ENCODE measurements at places on chromosomes 16 and 17. TPM values are rescaled to one million over a fixed set of nuclear protein-coding genes. Genes with fewer than 3 reads are reported as not detected.

- DNase-seq = no peak
- no peaks in the 10 kb centered on the region for H3K4me1 ChIP-seq
- H3K4me3 ChIP-seq = no peak overlapping the region
- no peaks in the 10 kb centered on the region for H3K36me3 ChIP-seq
- H3K27me3 ChIP-seq = peaks cover 2% of the 10 kb centered on the region
- H3K27ac ChIP-seq = no peak overlapping the region
These were observed 246.7 kb downstream of the IRF8 start for GRCh38 chr16:86145669-86146068.

GRCh38 chr16:27748868-27749546, 199.1 kb downstream of the KATNIP start:
- peaks cover 7% of the 10 kb centered on the region for H3K36me3 ChIP-seq
- H3K27me3 ChIP-seq = no peaks in the 10 kb centered on the region
- H3K27ac ChIP-seq = no peak overlapping the region
- DNase-seq = no peak
- H3K4me1 ChIP-seq = peaks cover 5% of the 10 kb centered on the region

The HBQ1 gene
- not detected for total RNA-seq

The DUS1L gene
- 151 TPM for total RNA-seq

The KRTAP4-3 gene
- not detected for total RNA-seq
